ENCODE measurements at places on chromosomes 4 and X. TPM values are rescaled to one million over a fixed set of nuclear protein-coding genes. Genes with fewer than 3 reads are reported as not detected.

Gene DDX60
- total RNA-seq: 9.2 TPM

Gene SCML2
- total RNA-seq: 2.3 TPM

Gene SLC2A9
- total RNA-seq: 5.8 TPM

Gene COL25A1
- total RNA-seq: 0.59 TPM

Gene TRIM75
- total RNA-seq: not detected

Gene GAGE12E
- not detected for total RNA-seq

Gene FGFR3
- 2.6 TPM for total RNA-seq

Gene TMEM150C
- total RNA-seq: 21.2 TPM

Gene HDX
- 2.9 TPM for total RNA-seq

Gene MAGEA11
- total RNA-seq: not detected

Gene NCBP2L
- not detected for total RNA-seq

Gene TLR3
- 3.0 TPM for total RNA-seq

Gene MAPK10
- 3.1 TPM for total RNA-seq

Gene VEGFD
- 1.6 TPM for total RNA-seq

Gene HPGD
- total RNA-seq: 3.1 TPM

Gene C4orf51
- not detected for total RNA-seq

Gene DCHS2
- not detected for total RNA-seq

Gene GUCY1B1
- 15.0 TPM for total RNA-seq

Gene APLN
- total RNA-seq: 2.1 TPM

Gene ADAMTS3
- total RNA-seq: 2.8 TPM

Gene AFM
- not detected for total RNA-seq

Gene TRMT10A
- total RNA-seq: 2.1 TPM

Gene PHEX
- total RNA-seq: not detected

Gene FHL1
- 2,468 TPM for total RNA-seq

Gene SNCA
- total RNA-seq: 8.5 TPM

Gene CPLX1
- 2.3 TPM for total RNA-seq

Gene CT45A8
- not detected for total RNA-seq

Gene CFI
- 30.4 TPM for total RNA-seq

Gene TLR7
- 0.24 TPM for total RNA-seq

Gene HS3ST1
- 8.4 TPM for total RNA-seq

Gene TSPYL2
- 44.0 TPM for total RNA-seq

Gene WDR17
- total RNA-seq: 0.63 TPM

Gene KCND1
- 1.3 TPM for total RNA-seq

Gene TEX13B
- total RNA-seq: not detected

Gene MAP7D3
- 13.4 TPM for total RNA-seq

Gene GPC4
- 5.8 TPM for total RNA-seq

Gene SUPT20HL2
- total RNA-seq: not detected

Gene FGFRL1
- 30.3 TPM for total RNA-seq

Gene NAT8L
- total RNA-seq: 3.2 TPM

Gene GABRA4
- 1.0 TPM for total RNA-seq

Gene CT83
- not detected for total RNA-seq

Gene GPR82
- total RNA-seq: 0.31 TPM

Gene ABCG2
- total RNA-seq: 1.0 TPM

Gene IL1RAPL1
- total RNA-seq: 3.0 TPM

Gene MAGEB4
- total RNA-seq: not detected

Gene SMIM20
- 27.8 TPM for total RNA-seq
